ENCODE measurements at places on chromosomes 5 and 9.

DNA sequence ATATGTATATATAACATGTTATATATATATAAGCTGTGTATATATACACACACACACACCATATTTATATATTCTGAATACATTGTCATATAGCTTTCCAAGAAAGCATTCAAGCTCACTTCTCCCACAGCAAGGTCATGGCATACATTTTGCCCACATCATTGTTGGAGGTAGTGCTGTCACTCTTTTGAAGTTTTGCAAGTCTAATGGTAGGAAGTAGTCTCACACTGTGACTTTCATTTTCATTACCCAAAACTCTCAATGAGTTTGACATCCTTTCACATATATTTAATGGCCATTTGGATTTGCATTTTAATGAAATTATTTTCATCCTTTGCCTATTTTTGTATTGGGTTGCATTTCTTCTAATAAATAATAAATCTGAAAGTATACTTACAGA lies 59.8 kb upstream of the COX7C start:
- DNase-seq = no peak

DNA sequence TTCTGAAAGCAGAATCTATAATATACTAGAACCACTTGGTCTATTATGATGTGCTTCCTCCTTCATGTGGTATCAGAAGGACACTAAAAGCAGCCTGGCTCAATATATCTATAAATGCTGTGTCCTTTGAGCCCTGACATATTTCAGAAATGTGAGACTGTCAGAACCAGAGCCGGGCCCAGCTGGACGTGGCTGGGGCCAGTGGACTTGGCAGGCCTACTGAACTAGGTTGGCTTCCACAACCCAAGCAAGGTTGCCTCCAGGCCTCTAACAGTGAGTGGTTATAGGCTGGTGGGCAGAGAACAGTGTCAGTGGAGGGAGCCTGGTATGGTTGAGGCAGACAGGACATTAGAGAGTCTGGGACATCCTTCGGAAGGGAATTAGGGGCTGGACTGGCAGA lies 78.9 kb downstream of the GALNT10 start:
- DNase-seq = no peak

GRCh38 chr5:133384903-133385302 lies 227.4 kb downstream of the FSTL4 start:
- no peak for DNase-seq

DNA sequence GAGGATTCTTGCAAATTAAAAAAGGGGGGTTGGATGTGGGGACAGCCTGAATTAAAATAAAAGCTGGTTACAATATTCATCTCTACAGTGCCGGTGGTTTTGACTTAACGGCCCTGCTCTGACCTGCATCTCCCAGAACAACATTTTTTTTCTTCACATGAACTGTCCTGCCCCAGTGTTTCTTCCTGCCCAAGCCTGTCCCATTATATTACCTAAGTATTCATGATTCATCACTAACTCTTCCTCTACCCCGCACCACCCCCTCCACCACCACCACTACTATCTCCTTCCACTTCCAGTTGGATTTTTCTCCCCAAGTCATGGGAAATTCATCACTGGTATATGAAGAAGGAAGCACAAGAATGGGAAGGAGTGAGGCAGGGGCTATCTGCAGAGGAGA lies 90.1 kb downstream of the ZFAND5 start:
- DNase-seq = no peak

DNA sequence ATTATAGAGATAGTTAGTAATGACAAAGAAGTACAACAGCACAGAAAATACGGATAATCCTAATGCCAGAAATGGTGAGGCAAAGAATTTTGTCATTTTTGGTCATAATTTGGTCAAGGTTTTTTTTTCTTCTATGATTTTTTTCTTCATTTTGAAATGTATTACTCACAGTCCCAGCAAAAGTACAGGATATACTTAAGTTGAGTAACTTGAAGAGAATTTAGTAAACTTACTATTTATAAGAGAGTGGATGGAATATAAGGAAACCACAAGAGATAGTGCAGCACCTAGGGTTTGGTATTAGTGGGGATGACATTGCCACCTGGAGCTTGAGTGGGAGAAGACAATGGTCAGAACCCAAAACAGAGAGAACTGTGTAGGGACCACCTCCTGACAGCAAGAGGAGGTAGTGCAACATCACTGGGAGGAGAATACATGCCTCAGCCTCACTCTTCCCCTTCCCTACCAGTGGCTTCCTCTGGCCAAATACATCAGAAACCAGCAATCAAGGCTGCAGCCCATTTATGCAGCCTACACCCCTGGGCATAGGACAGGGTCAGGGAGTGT lies 434.5 kb upstream of the TRPC7 start:
- no peak for DNase-seq

GRCh38 chr5:168162464-168162863 lies 129.0 kb upstream of the WWC1 start:
- DNase-seq = no peak

All from C1 segment of cervical spinal cord (tissue), 14 donors.